ENCODE measurements at places on chromosomes 11 and 22.
A peak's percentile ranks its signal among the peaks of the same experiment; 100 is the strongest.

GRCh38 chr11:78645226-78646202 is 70.8 kb upstream of the NARS2 start:
- peak; percentile 74 for DNase-seq

GRCh38 chr22:27809226-27809603 is 7.7 kb upstream of the MN1 start:
- DNase-seq: no peak

DNA sequence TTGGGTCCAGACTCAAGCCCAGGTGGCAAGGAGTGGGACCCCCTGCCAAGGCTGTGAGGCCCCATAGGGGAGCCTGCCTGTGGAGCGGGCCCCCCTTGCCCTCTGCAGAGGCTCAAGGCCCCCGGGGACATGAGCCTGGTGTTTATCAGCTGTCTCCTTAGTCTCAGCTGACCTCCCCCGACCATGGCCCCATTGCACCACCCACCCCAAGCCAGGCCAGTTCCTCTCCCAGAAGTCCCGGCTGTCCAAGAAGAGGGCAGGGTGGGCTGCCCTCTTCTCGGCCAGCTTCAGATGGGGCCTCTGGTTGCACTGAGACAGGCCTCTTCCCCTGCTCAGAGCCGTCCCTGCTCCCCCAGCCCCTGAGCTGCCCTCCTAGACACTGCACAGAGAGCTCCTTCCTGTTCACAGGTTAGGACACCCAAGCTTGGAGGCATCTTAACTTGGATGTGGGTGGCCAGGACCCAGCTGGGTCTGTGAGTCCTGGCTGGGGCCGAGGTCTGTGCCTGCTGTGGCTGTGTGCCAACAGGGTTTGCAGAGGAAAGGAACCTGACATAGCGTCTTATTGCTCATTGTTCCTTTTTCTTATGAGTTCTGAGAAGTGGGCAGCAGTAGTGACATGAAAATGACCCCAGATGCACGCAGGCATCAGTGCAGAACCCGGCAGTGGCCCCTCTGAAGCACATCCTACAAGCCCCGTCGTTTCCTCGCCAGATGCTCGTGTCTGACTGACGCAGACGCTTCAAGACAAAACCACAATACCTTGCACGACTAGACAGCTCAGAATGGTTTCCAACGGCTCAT is 5.4 kb downstream of the TRABD start:
- DNase-seq: no peak

DNA sequence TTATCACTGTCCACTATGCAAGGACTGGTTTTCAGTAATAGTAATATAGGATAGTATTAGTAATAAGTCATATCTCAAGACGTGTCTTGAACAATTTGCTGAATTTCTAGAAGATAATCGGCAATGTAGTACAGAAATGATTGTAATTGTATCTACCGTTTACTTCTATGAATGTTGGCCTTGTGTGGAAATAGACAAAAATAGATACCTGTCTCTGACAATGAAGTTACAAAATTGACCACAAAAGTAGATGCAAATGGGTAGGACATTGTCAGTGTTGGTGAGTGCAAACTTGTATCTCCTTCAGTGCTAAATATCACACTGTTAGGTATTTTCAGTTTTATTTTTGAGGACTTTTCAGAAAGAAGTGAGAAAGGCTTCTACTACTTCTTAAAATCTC is 43.1 kb downstream of the SVIP start:
- no peak for DNase-seq

GRCh38 chr11:110409174-110409573 is 20.6 kb upstream of the FDX1 start:
- no peak for DNase-seq
